ENCODE measurements at places on chromosomes 3 and 15. TPM values are rescaled to one million over a fixed set of nuclear protein-coding genes. Genes with fewer than 3 reads are reported as not detected.

Gene COL7A1
- total RNA-seq: 1.7 TPM

DNA sequence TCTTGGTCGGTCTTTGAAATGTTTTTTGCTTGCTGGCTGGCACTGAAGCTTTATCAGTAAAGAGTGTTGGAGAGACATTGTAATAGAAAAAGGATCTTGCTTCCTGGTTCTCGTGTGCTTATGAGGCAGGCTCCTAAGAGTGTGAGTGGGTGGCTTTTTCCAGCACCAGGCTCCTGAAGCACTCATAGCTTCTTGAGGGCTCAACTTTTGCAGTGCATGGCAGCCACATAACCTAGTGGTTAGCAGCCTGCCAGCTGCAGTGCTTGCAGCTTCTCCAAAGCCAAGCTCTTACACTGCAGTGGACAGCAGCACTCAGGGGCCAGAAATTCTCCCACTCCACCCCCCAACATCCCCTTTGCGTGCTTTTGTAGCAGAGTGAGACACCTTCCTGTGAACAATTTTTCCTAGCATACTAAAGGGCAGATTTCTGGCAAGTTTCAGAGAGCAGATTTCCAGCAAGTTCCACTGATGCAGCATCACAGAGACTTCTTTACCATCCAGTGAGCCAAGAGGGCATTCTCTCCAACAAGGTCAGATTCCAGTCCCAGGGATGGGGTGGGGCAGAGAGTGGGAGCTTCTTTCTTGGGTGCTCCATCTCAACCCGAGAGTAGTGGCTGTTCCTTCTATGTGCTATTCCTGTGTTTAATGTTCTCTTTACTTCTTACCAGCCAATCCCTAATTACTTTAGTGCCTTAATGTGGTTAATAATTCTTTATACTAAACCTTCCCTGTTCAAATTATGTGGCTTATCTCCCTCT lies 15.8 kb upstream of the ARHGEF26 start:
- DNase-seq: no peak

- no peak for DNase-seq
Measured at GRCh38 chr3:191263365-191263764, 64.3 kb downstream of the OSTN start.

DNA sequence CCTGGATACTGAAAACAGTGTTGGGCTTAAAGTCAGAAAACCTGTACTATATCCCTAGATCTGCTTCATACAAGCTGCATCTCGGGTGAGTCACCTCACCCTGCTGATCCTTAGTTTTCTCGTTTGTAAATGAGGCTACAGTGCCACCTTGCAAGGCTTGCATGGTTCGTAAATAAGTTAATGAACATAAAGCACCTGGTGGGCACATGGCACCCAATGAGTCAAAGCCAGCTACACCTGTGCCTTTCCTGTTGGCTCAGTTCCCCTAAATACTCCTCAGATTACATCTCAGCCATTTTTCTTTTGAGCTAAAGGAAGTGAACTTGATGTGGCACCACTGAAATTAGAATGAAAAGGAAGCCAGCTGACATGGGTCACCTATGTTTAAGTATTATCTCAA lies 26.5 kb downstream of the RTP1 start:
- no peak for DNase-seq

DNA sequence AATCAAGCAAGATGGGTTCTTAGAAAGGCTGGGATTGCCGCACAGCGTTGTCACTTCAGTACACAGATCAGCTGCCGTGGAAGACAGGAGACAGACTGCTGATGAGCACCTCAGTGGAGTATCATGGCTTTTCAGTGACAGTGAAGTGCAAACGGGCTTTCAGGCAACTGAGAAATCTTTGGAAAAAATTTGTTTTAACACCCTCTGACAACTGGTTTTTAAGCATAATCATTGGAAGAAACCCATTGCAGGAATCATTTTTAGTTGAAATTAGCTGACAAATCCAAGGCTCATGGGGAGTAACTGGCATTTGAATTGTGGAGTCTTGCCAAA lies 418.8 kb downstream of the OTOL1 start:
- no peak for DNase-seq

- no peak for DNase-seq
Measured at GRCh38 chr15:61545763-61546162, 316.7 kb upstream of the RORA start.

Data from gastrocnemius medialis (tissue), 4 donors.